ENCODE measurements at places on chromosomes 12 and 14. TPM values are rescaled to one million over a fixed set of nuclear protein-coding genes. Genes with fewer than 3 reads are reported as not detected.

Gene CCDC198
- not detected for total RNA-seq

Gene PAH
- total RNA-seq: not detected

Gene C12orf54
- total RNA-seq: not detected

Gene SAMD15
- not detected for total RNA-seq

DNA sequence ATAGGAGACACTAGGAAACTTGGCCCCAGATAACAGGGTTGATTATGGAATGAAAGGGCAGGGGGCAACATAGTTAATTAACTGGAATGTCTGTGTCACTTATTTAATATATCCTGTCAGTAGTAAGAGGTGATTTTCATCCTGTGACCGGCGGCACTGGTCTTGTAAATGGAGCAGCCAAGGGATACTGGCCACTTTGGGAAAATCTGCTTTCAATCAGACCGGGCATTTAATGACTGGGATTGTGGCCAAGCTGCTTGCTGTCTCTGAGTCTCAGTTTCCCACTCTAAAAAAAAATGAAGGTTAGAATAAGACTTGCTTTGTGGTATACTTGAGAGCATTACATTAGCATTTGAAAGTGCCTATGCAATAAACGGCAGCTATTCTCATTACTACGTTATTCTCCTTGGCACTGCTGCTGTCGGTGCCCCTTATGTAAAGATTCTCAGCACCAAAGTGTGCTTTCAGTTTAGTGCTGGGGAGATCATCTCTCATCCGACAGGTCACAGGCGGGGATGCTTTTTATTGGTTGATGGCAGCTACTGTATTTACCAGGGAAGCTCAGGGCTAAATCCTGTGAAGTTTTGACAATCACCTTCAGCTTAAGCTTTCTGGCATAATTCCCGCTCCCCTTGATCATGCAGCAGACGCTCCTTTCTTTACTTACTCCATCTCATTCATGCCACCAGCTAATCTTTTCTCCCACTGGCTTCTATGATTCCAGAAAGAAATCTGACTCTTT, 162.1 kb downstream of the ESRRB start:
- no peak for DNase-seq

DNA sequence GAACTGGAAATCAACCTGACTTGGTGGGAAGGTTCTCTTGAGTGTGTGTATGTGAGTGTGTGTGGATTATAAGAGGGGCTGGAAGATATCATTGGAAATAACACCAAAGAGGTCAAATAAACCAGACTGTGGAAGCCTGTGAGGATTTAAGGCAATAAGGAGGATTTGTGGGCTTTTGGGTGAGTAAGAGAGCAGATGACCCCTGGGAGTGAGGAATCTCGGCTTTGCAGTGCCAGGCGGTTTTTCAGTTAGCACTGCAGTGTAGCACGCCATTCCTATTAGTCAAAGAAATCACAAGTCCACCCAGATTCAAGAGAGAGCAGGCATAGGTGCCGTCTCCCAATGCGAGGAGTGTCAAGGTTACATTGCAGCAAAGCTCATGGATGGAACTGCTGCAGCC, 63.3 kb downstream of the CALM1 start:
- DNase-seq: no peak
